ENCODE measurements at places on chromosomes 4 and X.

GRCh38 chr4:76802236-76803021 is 95.5 kb downstream of the SOWAHB start:
- DNase-seq: no peak

- no peak for DNase-seq
Observed at GRCh38 chr4:127304356-127304755, 328.4 kb upstream of the INTU start.

- DNase-seq: no peak
Observed at GRCh38 chr4:79049840-79050540, 110.8 kb upstream of the PAQR3 start.

- no peak for DNase-seq
Observed at GRCh38 chrX:118560489-118560888, 64.9 kb downstream of the DOCK11 start.

GRCh38 chrX:11080741-11081305 is 30.3 kb upstream of the HCCS start:
- no peak for DNase-seq

DNA sequence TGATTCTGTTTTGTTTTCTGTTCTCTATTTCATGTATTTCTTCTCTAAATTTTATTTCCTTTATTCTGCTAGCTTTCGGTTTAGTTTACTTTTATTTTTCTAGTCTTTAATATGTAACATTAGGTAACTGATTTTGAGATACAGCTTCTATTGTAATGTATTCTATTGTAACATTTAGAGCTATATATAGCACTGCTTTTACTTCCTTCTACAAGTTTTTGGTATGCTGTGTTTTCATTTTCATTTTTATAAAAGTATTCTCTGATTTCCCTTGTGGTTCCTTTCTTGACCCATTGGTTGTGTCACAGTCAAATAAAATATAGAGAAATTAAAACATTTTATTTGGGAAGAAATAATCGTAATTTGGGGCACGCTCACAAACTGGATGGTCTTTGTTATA is 13.9 kb upstream of the CT47A1 start:
- no peak for DNase-seq

GRCh38 chrX:78643096-78643495 is 16.0 kb downstream of the RTL3 start:
- no peak for DNase-seq

GRCh38 chr4:149050840-149051239 is 608.6 kb upstream of the NR3C2 start:
- no peak for DNase-seq

DNA sequence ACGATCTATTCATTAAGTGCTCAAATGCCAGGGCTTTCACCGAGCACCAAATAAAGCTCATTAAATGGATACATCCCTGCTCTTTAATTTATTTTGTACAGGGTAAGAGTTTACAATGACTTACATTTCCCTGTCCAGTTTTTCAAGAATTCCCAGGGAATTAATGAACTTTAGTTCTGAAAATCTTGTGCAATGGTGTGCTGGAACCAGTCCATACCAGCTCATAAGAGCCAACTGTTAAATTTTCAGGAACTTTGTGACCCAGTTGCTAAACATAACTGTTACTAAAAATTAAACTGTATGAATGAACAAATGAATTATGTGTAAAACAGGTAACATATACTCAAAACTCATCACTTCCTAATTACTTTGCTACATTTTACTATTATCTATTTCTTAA is 191.7 kb upstream of the RASGEF1B start:
- no peak for DNase-seq

DNA sequence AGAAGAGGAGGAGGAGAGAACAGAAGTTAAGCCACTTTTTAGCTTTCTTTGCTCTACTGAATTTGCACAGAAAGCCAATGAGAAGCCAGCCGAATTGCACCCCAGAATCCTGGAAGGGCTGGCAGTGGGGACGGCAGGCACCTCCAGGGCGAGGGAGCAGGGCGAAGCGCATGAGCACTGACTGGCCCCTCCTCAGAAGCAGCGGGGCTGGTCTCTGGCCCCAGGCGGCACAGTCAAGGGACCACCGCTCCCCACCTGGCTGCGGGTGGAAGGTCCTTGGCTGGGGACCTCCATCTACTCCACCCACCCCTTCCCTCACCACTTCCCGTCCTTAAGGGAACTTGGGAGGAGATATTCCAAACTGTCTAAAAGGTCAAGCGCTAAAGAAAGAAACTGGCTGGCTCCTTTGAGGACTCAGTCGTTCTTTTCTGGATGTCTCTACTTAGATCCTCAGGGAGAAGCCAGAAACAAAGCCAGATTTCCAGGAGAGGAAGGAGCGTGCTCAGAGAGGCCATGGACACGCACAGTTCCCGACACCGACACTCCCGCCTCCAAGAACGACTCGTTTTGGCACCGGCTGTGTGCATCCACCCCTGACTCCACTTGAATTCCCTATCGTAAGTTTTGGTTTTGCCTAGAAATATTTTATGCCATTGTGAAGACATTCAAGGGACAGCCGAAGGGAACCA is 59.5 kb upstream of the CRMP1 start:
- no peak for DNase-seq

DNA sequence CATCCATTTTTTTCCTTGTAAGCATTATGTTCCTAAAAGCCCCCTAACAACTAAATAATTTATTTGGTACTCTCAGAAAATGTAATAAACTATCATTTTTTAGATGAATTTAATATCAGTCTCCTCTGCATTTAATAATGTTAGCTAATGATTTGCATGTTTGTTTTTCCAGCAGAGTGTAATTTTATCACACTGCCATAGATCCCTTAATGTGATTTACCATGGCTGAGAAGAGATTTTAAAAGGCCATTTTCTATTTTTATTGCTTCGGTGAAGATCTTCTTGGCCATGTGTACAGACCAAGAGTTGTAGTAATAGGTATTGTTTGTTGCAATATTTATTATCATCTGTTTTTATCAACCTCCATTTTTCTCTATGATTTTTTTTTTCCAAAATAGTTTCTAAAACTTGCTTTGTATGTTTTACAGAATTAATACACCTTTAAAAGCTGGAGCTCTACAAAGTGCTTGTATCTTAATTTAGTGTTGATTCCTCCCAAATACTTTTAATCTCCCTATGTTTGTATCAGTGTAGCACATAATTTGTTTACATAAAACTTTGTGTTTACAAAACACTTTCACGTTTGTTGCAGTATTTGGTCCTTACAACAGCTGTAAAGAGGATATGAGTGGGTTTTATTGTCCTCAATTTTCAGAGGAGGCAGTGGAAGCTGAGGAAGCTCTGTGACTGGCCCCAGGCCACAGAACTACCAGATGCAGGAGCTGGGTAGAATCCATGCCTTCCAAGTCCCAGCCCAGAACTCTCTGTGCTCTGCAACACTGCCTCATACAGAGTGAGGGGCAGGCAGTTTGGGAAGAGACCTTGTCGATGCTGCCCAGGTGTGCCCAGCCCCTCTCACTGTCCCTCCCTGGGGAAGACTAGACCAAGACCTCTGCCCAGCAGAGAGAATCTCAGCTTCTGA is 58.1 kb downstream of the FAM114A1 start:
- DNase-seq: no peak

GRCh38 chr4:113368056-113368455 is 318.6 kb downstream of the ANK2 start:
- DNase-seq: no peak

DNA sequence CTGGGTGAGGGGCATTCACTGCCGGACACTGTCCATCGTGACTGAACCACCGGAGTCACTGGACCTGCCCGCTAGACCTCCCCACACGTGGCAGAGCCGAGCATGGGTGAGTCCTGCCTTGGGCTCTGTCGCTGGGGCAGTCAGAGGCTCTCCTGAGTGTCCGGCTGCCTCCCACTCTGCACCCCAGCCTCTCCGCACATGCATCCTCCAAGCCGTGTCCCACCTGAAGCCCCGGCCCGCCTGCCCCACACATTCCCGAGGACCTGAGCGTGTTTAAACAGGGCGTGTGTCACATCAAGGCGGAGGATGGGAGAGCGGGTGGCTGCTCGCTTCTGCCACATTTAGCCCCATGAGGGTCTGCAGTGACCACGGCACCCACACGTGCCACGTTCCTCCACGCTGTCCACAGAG is 4.7 kb downstream of the CPLX1 start:
- no peak for DNase-seq

GRCh38 chrX:74304016-74304415 is at the start of gene ZCCHC13:
TSS of gene ZCCHC13 (plus strand) at chrX:74304180. CDS start at chrX:74304267, 87 bp downstream.
- no peak for DNase-seq

DNA sequence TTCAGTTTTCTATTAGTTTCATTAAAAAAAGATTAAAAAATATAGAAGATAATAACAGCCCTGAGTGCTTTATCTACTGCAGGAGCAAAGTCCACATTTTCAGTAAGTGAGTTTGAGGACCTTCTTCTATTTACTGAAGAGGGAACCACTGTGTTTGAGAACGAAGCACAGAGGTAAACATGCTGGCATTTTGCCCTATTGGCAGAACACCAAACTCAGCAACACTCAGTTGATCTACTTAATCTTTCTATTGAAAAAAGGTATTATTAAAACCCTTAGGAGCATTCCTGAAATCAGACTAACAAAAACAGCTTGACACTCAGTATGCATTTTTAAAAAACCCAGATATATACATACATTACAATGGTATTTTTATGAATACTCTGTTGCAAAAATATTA is 1496.7 kb downstream of the TECRL start:
- DNase-seq: no peak

DNA sequence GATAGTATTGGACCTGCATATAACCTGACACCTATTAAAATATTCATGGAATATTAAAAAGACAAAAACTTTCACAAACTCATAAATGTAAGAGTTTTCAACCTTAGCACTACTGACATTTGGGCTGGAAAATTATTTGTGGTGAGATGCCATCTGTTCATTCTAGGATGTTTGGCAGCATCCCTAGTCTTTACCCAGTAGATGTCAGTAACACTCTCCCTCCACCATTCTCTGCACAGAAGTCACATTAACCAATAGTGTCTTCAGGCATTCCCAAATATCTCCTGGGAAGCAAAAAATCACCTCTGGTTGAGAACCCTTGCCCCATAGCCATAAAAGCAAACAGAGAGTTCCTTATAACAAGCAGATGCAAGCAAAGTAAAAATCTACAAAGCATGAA is 41.4 kb upstream of the NDST4 start:
- no peak for DNase-seq

DNA sequence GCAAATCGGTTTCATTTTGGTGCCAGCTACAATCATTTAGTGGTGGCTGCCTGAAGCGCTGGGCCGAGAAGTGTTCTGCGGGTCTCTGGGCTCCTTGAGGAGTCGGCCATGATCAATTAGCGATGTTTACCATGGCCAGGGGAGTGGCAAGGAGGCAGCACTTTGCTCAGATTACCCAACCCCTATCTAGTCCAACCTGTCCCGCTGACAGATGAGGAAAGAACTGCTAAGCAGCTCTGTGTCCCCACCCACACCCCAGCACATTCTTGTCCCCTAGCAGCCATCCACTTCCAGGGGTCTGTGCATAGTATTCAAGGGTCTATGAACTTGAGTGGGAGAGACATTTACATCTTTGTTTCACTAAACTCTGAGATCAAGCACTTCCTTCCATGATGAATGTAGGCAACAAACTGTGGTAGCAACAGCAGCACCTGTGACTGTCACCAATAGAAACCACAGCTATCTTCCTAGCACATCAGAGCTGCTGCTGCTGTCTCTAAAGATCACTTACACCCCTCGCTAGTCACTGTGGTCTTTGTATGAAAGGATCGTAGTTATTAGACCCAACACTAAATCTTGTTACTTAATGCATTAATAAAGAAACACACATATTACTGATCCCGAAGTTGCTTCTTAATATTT is 331.6 kb downstream of the BCOR start:
- no peak for DNase-seq

- DNase-seq: no peak
Observed at GRCh38 chr4:164193676-164194075, 560.3 kb upstream of the SMIM31 start.

DNA sequence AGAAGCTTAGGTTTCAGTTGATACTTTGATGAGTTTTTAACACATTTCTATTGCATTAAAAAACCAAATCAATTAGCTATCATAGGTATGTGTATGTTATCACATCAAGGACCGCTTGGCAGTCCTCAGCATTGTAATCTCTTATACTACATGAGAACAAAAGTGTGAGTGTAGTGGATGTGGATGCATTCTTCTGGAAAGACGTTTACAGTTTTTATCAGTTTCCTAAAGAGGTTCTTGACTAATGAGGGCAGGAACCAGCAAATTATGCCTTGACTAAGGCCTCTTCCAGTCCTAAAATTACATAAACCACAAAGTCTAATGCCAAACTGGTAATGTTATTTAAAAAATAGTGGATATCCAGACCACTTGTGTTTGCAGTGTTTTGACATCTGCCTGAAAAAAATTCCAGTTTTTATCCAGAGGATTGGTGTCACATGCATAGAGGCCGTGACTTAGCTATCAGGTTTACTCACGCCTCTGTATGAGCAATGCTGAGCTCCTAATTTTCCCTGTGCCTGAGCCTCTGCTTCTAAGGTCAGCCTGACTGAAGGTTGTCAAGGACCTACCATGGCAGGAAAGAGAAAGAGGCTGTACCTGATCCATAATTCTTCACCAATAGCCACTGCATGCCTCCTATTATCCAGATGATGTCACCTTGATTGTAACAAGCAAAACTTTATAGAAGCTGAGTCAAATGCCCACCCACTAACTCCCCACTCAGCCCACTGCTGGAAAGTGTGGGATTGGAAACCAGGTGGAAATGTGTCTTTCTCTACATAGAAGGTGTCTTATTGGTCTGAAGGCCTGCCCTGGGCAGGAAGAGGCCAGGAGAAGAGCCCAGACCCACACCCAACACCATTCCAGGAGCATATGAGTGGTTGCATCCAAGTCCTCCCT is 68.7 kb downstream of the ENPP6 start:
- DNase-seq: no peak

- DNase-seq: no peak
Observed at GRCh38 chr4:114015444-114015899, 36.0 kb upstream of the ARSJ start.

GRCh38 chr4:174707902-174708301 is 121.1 kb downstream of the GLRA3 start:
- DNase-seq: no peak

DNA sequence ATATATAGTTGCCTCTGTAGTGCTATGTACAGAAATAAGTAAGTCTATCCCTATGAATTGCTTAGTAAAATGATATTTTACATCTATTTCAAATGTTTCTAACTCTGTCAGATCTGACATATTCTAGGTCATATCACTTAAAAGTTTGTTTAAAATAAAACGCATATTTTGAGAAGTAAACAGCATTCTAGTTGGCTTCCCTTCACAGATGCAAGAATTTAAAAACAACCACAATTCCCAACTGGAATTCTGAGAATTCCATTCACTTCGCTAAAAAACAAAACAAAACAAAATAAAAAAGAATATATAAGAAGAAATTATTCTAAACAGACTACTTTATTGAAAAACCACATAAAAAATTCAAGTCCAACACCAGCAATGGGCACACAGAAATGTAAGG is 126.0 kb downstream of the PPP3CA start:
- DNase-seq: no peak

DNA sequence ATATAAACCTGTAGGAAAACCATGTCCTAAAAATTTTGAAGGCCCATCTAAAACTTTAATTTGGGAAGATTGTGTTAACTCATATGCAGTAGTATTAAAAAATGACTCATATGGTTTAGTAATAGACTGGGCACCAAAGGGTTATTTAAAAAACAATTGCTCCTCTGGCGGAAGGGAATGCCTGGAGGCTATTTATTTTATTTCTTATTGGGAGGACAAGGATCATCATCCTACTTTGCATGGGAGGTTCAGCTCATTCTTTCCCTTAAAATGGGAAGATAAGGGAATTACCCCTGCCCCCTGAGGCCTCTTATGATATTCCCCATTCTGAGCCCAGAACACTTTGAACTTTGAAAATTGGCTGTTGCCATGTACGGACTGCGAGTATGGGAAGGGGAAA is 29.7 kb upstream of the MGST2 start:
- DNase-seq: no peak

- DNase-seq: no peak
Observed at GRCh38 chr4:169634975-169635374, 14.6 kb downstream of the CLCN3 start.

Measured in stimulated activated CD8-positive, alpha-beta memory T cell treated with anti-CD3 and anti-CD28 coated beads, Interleukin-2, amount 100 ng/mL, for 48 hours (primary cell).